ENCODE measurements at places on chromosomes 5 and 9. TPM values are rescaled to one million over a fixed set of nuclear protein-coding genes. Genes with fewer than 3 reads are reported as not detected.

GRCh38 chr5:140310434-140310833 is 7.5 kb upstream of the PFDN1 start:
- DNase-seq: no peak

GRCh38 chr5:159660401-159660800 is 255.9 kb upstream of the ADRA1B start:
- DNase-seq: no peak

DNA sequence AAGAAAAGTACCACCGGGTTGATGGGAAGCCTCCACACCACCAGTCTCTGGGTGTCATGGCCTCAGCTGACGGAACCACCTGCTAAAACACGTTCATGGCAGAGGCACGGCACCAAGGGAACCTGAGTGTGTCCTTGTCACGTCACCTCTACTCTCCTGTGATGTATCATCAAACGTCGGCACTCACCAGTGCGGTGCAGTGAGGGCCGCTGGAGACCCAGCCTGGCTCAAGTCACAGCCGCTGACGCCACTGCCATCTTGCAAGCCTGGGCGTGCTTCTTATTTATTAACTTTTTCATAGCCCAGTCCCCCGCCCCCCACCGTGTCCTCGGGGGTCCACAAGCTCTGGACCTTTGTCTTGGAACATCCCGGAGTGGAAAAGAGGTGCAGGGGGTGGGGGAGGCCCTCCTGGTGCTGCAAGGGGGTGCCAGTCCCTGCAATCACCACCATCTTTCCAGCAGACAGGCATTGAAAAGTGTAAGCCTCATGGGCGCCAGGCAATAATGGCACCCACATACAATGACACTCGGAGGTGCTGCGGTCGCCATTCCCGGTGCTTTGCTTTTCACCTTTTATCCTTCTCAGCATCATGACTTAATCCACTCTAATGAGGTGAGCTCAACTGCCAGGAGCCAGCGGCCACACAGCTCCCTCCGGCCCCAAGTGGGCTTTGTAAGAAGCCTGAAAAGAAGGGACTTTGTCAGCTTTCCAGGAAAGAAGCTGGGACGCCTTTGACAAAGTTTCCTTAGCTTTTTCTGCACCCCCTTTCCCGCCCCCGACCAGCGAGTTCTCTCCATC is 202.3 kb upstream of the IRX1 start:
- DNase-seq: no peak

DNA sequence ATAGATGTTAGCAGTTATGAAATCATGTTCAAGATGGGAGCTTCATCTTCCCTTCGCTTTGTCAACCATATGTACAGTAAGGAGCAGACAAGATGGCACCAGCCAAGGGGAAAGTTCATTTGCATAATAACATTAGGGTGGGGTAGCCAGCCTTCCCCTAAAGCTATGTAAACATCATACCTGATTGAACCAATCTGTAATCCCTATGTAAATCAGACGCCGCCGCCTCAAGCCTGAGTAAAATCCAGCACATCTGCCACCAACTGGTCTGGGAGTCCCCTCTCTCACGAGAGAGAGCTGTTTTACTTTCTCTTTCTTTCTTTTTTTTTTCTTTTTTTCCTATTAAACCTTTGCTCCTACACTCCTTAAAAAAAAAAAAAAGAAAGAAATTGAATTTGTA is 30.8 kb upstream of the REEP2 start:
- no peak for DNase-seq

DNA sequence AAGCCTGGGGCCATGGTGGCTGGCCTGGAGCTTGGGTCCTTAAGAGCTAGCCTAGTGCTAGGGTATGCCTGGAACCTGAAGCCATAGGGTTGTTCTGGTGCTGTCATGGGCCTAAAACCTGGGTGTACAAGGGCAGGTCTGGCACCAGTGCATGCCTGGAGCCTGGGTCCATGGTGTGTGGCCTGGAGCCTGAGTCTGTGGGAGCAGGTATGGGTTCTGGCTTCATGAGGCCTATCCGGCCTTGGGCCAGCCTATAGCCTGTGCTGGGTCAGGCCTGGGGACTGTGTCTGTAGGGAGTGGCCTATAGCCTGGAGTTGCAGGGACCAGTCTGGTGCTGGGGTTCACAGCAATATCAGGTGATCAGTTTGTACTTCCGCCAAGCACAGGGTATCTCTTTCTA is 347.2 kb upstream of the MEF2C start:
- DNase-seq: no peak

DNA sequence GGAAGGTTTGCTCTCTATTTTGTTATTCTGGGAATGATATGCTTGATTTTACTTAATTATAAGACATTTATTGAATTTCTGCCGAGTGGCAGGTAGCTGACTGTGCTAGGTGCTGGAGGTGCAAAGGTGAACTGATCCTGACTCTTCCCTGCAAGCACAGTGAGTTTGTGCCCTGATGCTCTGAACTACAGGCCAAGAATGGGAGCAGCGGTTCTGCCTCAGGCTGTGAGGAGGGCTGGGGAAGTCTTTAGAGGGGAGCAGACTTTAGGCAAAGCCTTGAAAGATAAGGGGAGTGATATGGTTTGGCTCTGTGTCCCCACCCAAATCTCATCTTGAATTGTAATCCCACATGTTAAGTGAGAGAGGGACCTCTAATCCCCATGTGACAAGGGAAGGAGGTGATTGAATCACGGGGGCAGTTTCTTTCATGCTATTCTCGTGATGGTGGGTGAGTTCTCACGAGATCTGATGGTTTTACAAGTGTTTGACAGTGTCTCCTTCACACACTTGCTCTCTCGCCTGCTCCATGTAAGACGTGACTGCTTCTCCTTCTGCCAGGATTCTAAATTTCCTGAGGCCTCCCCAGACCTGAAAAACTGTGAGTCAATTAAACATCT is 73.1 kb downstream of the NDFIP1 start:
- DNase-seq: peak; percentile 35

GRCh38 chr5:66358741-66359140 is 214.6 kb downstream of the SREK1 start:
- no peak for DNase-seq

- no peak for DNase-seq
These were observed 198.5 kb downstream of the DNAH5 start for GRCh38 chr5:13746026-13746425.

DNA sequence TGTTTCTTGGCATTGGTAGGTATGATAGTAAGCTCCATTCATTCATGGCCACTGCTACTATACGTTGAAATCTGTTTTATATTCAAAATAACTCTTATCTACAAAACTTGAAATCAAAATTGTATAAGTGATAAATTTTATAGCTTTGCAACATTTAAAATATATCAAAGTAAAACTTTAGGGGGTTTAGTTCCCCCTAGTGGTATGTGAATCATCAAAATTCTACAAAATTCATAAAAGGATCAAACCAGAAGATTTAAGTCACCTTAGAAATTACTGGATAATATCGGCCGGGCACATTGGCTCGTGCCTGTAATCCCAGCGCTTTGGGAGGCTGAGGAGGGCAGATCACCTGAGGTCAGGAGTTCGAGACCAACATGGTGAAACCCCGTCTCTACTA is 243.0 kb upstream of the CDH18 start:
- no peak for DNase-seq

DNA sequence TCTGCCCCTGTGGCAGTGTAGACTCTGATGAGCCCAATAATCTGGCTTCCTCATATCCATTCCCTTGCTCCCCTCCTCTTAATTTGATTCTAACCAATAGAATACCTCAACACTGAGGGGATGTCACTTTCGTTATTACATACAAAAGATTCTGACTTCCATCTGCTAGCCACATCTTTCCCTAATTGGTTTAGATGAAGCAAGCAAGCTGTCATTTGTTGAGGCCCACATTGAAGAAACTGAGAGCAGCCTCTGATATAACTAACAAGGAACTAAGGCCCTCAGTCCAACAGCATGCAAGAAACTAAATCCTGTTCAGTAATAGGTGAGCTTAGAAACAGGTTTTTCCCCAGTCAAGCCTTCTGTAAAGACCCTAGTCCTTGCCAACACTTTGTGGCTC is 5.8 kb downstream of the ADAMTS6 start:
- DNase-seq: no peak

Gene SCAMP1
- total RNA-seq: 33.7 TPM

All from HepG2 (cell line).